ENCODE measurements at places on chromosomes 16 and 17.

GRCh38 chr16:79008036-79008868 lies 592.3 kb downstream of the MAF start:
- DNase-seq: no peak

DNA sequence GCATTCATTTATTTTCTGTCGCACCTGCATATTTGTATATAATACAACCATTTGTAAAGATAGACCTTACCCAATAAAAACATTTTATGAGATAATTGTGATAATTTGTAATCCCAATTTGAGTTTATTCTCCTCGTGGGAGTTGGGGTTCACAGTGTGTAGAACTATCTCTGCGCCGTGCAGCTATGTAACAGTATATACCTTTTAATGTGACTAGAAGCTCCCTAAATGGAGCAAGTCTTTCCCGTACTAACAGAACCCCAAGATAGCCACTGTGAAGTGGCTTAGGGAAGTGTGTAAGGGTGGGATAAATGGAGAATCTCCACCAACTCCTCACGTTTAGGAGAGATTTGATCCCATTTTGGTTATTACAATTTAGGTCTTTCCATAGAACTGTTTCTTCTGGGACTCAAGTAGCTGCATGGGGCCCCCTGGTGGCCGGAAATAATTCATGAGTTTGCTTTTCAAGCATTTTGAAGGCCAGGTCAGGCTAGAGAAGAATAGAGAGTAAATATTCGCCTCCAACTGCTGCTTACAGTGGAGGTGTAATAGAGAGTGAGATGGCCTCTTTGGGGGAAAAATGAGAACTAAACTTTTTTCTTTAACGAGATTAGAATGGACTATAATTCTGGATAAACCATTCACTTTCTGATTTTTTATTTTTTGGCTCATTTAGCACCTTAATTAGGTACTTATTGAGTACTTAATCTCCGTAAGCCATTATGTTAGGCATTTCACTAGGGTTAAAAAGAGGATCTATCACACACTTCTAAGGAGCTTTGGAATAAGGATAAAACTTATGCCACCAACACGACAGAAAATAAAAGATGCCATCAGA lies 4.5 kb downstream of the TMEM100 start:
- peak; percentile 56 for DNase-seq

DNA sequence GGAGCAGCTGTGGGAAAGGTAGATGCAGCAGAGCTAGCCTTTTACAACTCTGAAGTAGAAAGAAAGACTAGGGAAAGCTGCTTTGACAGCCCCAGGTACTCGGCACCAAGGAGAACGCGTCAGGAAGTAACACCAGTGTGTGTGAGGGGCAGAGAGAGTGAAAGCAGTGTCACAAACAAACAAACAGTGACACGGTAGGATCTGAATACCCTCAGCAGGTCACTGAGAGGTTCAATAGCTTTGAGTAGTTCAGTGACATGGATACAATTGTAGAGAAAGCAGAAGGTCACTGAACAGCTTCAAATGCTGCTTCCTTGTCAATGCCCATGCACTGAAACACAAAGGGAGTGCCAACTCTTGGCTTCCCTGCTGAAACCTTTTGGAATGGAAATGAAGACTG lies 150.3 kb upstream of the C17orf78 start:
- no peak for DNase-seq

DNA sequence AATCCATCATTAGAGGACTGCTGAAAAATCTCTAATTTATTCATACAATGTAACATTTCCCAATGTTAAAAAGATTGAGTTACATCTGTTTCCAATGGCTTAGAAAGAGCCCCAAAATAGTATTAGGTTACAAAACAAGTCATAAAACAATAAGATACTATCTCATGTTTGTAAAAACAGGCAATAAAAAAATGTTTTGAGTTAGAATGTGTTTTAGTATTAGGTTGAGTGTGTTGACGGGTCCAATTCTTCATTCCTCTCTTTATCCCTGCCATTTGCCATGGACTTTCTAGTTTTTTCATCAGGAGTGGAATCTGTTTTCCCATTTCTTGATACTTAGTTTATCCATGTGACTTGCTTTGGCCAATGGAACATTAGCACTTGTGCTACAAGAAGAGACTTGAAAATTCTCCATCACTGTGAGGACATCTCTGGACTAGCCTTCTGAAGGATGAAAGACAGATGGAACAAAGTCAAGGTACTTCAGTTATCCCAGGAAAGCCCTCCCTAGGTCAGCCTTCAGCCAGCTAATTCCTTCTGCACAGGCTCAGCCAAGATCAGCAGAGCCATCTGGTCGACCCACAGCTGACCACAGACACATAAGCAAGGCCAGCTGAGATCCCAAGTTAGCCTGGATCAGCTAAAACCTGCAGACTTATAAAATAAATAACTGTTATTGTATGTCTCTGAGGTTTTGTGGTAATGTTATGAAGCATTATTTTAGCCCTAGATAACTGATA lies 83.3 kb downstream of the HS3ST3A1 start:
- DNase-seq: no peak

DNA sequence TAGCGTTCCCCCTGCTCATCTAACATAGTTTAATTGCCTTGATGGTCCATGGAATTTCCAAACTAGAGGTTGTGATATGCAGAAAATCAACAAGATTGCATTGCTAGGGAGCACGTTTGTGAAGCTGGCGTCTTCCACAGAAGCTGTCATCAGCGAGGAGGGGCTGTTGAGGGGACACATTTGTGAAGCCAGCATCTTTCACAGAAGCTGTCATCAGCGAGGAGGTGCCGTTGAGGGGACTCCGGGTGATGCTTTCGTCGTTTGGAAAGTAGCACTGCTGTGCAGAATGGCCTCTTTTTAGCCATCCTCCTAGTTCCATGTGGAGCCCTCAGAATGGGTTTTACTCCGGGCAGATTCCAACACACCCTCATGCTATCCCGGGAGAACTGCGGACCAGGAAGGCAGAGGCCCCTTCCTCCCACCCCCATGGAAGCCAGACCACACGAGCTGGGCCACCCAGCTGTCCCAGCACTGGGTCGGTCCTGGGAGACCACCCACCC lies 119.6 kb upstream of the CHMP6 start:
- DNase-seq: no peak

DNA sequence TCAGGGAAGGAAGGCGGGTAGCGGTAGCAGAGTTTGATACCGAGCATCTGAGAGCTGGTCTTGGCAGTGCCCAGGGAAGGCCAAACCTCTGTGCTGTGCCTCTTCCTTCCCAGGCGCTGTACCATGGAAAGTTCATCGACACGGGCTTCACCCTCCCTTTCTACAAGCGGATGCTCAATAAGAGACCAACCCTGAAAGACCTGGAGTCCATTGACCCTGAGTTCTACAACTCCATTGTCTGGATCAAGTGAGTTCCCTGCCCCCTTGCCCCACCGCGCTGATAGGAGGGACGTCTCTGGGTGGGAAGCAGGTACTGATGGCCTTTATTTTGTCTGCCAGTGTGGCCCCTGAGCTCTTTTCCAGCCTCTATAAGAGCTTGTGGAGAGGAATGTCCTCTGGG lies 15.4 kb upstream of the CLEC18A start:
- DNase-seq: no peak

DNA sequence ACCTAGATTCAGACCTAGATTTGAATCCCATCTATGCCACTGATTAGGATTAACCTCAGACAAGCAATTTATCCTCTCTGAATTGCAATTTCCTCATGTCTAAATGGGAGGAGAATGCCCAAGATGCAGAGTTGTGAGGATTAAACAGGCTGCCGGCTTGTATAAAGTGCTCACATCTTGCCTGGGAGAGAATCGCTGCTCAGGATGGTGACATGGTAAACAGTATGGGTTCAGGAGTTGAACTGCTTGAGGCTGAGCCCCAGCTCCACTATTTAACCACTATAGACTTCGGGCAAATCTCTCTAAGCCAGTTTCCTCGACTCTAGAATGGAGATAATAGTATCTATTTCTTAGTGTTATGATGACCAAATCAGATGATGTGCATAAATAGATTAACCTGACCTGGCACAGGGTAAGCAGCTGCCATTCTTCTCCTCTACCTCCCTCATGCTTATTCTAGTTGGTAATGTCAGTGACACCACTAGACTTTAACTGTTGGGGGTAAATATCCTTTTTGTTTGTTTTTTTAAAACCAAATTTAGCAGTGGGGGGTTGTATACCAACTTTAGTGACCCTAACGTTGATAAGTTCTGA lies 732 bp upstream of the RPL27 start:
- DNase-seq: no peak

GRCh38 chr16:27852116-27852515 lies 211.4 kb downstream of the GSG1L start:
- DNase-seq: no peak

DNA sequence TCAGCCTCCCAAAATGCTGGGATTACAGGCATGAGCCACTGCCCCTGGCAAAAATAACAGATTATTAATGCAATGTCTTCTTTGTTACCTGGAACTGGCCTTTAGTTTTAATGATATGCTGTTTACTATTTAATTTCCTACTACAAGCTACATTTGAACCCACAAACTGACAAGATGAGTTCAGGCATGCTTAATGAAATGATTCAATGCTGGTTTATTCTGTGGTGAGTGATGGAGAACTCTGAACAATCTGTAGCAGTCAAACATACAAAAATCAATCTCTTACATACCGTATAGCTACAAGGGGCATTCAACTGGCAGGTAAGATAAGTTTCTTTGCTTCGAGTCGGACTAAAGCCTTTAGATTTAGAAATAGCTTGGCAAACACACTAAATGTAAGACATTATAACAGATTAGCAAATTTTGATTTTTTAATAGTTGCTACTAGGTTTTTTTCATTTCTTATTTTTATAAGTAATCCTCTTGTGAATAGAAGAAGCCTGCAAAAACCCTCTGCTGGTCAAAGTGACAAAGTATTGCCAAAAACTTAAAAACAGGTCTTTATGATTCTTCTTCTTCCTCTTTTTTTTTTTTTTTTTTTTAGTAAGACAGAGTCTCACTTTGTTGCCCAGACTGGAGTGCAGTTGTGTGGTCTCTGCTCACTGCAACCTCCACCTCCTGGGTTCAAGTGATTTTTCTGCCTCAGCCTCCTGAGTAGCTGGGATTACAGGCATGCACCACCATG lies 138.5 kb downstream of the SSH2 start:
- no peak for DNase-seq

DNA sequence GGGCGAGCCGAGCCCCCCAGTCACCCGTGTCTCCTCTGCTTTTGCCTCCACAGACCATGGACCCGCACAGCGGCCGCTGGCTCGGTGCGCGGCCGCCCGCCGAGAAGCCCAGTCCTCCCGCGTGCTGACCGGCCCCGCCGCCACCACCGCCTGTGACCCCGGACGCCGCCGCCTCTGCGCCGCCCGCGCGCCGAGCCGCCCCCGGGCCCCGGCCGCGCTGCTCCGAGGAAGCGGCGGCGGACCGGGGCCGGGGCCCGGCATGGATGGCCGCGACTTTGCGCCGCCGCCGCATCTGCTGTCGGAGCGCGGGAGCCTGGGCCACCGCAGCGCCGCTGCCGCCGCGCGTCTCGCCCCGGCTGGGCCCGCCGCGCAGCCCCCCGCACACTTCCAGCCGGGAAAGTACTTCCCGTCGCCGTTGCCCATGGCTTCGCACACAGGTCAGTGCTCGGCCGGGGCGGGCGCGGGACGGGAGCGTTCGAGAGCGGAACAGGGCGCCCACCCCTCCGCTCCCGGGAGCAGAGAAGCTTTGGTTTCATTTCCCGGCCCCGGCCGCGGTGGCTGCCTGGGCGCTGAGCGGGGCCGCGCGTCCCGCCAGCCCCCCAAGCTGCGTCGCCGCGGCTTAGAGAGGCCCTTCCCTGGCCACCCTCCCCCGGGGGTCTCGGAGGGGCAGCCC lies 4.4 kb downstream of the BAHCC1 start:
- no peak for DNase-seq

- no peak for DNase-seq
Measured at GRCh38 chr17:44914148-44914547, 1.2 kb downstream of the GFAP start.

DNA sequence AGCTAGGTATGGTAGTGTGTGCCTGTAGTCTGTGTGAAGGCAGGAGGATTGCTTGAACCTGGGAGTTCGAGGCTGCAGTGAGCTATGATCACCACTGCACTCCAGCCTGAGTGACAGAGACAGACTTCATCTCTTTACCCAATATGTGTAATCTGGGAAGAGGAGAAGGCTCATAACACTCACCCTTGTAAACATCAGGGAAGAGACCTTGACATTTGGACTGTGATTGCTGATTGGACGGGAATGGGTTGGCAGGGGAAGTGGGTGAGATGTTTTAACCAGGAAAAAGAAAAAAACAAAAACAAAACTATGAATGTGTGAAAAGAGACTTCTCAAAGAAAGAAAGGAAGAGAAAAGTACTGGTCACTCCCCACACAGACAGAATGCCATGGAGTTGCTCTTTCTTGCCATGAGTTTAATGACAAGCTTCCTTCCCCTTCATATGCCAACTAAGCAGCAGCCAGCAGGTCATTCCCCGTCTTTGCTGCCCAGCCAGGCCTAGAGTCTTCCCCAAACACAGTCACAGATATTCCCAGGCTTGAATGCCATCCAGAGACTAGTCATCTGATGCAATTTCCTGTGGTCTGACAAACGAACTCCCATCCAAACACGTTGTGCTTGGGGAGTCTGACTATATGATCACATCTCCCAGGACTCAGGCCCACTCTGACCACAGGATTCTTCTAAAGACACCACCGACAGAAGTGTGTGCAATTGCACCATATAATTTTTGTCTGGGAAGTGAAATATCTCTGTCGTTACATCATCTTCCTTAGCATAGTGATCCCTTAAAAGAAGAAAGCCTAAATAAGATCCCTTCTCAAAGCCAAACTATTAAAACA lies 3.6 kb upstream of the XAF1 start:
- no peak for DNase-seq

GRCh38 chr17:42392692-42393415 lies 4.6 kb upstream of the STAT3 start:
- no peak for DNase-seq

- DNase-seq: no peak
Measured at GRCh38 chr16:72877374-72878028, 170.4 kb downstream of the ZFHX3 start.

DNA sequence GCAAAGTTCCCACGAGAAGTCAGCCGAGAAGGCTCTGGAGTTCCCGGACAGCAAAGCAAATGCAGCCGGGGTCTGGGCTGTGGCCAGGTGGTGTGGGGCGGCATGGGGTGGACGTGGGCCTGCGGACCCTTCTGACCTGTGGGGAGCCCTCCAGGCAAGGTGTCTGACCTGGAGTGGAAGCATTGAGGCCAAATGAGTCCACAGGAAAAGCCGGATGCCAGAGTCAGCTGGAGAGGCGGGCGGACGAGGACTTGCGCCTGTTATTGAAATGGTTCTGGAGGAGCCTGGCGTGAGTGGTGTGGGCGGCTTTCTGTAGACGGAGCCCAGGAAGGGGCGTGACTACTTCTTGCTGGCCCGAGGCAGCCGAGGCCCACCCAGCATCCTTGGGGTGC lies 50.5 kb upstream of the ZNF750 start:
- no peak for DNase-seq

Data from CD4-positive, alpha-beta T cell treated with Interleukin-4 for 4 hours (primary cell).